ENCODE measurements at places on chromosomes 6 and 20.

DNA sequence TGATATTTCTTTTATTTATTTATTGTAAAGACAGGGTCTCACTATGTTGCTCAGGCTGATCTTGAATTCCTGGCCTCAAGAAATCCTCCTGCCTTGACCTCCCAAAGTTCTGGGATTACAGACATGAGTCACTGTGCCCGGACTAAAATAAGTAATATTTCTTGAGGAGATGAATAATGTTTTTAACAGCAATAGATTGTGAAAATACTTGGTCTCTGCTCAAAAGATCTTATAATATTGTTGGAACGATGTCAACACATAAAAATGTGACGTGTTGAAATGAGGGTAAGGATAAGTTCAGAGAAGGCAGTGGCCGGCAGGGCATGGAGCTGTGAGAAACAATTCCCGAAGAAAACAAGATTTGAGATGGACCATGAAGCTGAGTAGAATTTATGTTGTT lies 178.7 kb downstream of the GJA1 start:
- no peak for DNase-seq

DNA sequence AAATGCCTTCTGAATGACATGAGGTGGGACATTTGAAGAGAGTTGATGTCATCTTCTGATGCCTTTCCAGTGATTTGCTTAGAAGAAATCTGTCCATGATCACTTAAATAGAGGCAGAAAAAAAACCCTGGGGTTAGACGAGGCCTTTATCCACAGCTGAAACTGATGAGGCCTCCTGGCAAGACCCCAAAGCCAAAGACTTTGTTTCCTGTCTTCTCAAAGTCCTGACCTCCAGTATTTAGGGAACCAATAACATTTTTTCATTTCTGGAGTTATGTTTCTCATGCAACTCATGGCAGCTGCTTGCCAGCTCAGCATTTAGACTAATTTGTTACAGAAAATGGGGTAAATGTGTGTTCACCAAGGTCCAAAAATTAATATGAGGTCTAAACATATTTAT lies 248.0 kb upstream of the PRDM1 start:
- DNase-seq, result no peak

GRCh38 chr20:53579266-53579580 lies 14.4 kb downstream of the ZNF217 start:
- no peak for DNase-seq

- no peak for DNase-seq
Measured at GRCh38 chr20:52003415-52003814, 188.2 kb downstream of the ZFP64 start.

DNA sequence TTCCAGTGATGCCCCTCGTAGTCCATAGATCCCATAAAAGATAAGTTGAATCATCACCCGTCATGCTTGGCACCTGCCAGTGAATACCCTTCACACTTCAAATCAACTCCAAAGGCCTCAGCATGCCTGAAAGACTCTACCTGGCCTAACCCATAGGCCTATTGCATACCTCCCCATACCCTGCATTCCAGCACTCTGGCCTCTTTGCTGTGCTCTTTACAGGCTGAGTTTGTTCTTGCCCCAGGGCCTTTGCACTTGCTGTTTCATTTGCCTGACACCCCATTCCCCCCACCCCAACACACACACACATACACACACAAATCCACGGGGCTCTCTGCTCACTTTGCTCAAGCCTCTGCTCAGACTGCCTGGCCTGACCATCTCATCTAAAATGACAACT lies 3.0 kb upstream of the GFOD1 start:
- DNase-seq, result no peak

DNA sequence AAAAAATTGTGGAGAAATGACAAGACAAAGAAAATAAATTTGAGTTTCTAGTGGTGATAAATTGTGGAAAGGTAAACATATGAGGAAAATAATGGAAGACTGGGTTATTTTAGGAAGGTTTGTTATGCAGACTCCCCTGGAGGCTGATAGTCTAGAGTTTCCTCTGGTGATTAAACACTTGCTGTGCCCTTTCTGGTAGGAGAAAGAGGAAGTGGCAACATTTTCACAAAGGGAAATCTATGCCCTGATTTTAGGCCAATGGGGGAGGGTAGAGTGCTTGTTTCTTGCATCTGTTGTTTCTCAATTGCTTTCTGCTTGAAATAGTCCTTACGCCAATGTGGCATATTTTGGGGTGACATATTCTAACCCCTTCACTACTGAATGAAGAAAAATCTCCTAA lies 129.1 kb upstream of the DOK5 start:
- DNase-seq, result no peak

GRCh38 chr6:41733707-41734665 lies 1.4 kb downstream of the TFEB start:
- peak; percentile 8 for DNase-seq

- no peak for DNase-seq
Measured at GRCh38 chr6:119161438-119161837, 83.0 kb upstream of the FAM184A start.

DNA sequence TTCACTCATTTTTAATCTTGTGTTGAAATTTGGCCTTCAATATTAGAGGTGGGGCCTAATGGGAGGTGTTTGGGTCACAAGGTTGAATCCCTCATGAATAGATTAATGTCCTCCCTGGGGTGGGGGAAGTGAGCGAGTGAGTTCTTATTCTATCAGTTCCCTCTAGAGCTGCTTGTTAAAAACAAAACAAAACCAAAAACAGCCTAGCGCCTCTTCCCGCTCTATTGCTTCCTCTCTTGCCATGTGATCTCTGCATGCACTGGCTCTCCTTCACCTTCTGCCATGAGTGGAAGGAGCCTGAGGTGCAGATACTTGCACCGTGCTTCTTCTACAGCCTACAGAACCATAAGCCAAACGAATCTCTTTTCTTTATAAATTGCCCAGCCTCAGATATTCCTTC lies 89.6 kb upstream of the SLC35F1 start:
- no peak for DNase-seq

GRCh38 chr6:51466427-51466826 lies 621.0 kb downstream of the PKHD1 start:
- no peak for DNase-seq

DNA sequence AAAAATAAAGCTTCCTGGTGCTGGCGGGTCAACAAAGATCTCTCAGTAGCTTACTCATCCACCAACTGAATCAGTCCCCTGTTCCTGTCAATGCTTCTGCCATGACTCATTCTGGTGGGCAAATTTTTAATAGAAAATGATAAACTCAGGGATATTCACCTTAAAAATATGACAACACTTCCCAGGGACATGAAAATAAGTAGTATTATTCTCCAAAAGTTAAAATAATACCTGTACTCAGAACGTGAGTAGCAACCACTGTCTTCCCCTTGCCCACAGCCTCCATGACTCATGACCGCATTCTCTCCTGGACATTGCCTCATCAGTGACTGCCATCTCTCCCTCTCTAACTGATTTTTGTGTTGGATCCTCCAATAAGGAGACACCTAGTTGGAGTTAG lies 552.3 kb downstream of the KIF16B start:
- no peak for DNase-seq

- no peak for DNase-seq
Measured at GRCh38 chr6:140160909-140161308, 786.5 kb upstream of the CITED2 start.

- peak; percentile 64 for DNase-seq
Measured at GRCh38 chr20:25237610-25238318, 10.1 kb upstream of the PYGB start.

DNA sequence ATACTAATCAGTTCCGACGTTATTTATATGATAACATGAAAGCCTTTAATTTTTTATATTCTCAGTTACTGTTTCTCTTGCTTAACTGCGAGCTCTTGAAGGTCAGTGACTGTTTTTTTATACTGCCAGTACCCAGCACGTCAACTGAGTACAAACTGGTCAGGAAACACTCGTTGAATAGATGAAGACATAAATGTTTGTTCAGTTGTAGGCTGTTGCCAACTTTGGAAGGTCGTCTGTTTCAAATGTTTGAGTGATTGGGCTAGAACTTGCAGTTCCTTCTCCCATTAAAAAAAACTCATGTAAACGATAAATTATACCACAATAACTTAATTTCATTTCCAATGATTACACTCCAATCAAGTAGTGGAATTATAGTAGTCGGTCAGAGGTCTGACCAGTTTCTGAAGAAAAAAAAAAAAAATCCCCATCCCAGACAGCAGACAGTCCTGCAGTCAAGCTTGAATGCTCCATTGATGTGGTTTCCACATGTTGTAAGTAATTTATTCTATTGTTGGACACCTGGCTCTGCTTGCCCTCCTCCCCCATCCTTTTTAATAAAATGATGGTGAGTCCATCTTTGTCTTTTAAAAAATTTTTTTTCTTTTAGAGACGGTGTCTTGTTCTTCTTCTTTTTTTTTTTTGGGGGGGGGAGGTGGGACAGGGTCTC lies 81.1 kb downstream of the SASH1 start:
- no peak for DNase-seq

DNA sequence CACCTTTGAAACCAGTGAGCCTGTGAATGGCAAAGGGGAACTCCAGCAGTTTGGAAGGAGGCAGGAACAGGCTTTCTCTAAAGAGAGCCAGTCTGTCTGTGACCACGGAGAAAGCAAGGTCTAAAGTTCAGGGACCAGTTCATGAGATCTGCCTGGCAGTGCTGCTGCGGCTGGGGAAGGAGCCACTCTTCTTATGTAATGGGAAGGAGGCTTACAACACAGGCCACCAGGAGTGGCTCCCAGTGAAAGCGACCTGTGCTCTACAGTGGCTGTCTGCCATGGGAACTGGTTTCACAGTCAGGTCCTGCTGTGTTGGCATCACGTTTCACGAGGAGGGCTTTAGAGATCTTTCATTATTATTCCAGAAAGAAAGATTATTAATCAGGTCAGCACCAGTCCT lies 291.9 kb upstream of the PRDM1 start:
- DNase-seq, result no peak

- DNase-seq, result no peak
Measured at GRCh38 chr6:80440496-80441115, 334.1 kb downstream of the BCKDHB start.

- DNase-seq, result no peak
Measured at GRCh38 chr6:45837541-45838200, 178.0 kb downstream of the CLIC5 start.

GRCh38 chr20:3168079-3168828 lies 5.1 kb downstream of the LZTS3 start:
- no peak for DNase-seq

- no peak for DNase-seq
Measured at GRCh38 chr20:43938932-43939761, 24.5 kb downstream of the TOX2 start.

DNA sequence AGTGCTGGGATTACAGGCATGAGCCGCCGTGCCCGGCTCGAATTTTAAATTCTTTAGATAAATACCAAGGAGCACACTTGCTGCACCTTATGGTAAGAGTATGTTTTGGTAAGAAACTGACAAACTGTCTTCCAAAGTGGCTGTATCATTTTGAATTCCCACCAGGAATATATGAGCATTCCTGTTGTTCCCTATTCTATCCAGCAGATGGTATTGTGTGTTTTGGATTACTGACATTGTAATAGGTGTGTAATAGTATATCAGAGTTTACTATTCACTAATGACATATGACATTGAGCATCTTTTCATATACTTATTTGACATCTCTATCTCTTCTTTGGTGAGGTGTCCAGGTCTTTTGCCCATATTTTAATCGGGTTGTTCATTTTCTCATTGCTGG lies 40.5 kb downstream of the TGM6 start:
- DNase-seq, result no peak

- DNase-seq, result no peak
Measured at GRCh38 chr6:6942091-6942490, 165.7 kb upstream of the RREB1 start.

- DNase-seq, result no peak
Measured at GRCh38 chr20:25282034-25282781, 34.3 kb downstream of the PYGB start.

- no peak for DNase-seq
Measured at GRCh38 chr20:37314617-37315016, 25.2 kb downstream of the MANBAL start.

- no peak for DNase-seq
Measured at GRCh38 chr20:24697411-24697810, 228.0 kb downstream of the SYNDIG1 start.
